Activated CD8-positive, alpha-beta T cell treated with anti-CD3 and anti-CD28 coated beads for 36 hours (primary cell): ENCODE measurements at places on chromosomes 6 and 20.

GRCh38 chr6:31116661-31117385 is 2.2 kb downstream of the PSORS1C1 start:
- DNase-seq: no peak

GRCh38 chr6:30541515-30542403 is 14.5 kb downstream of the GNL1 start:
- DNase-seq: peak; percentile 85

- no peak for DNase-seq
These were observed 77.5 kb upstream of the BEND3 start for GRCh38 chr6:107192830-107193229.

DNA sequence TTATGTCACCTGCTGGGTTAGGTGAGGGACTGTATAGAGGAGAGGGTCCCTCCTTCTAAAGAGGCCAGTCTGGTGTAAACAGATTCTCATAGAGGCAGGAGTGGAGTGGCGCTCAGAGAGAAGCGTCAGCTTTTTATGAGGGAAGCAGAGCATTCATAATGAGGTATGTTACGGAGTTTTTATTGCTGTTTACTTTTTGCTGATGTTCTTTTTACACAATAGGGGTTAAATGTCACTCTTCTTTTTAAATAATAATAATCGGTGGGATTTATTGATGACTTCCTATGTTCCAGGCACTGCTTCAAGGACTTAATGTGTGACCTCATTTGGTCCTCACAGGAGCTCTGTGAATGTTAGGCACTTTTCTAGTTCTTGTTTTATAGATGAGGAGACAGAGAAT is 79.9 kb downstream of the L3MBTL3 start:
- DNase-seq: no peak

GRCh38 chr6:5206920-5207561 is 53.7 kb downstream of the LYRM4 start:
- no peak for DNase-seq

DNA sequence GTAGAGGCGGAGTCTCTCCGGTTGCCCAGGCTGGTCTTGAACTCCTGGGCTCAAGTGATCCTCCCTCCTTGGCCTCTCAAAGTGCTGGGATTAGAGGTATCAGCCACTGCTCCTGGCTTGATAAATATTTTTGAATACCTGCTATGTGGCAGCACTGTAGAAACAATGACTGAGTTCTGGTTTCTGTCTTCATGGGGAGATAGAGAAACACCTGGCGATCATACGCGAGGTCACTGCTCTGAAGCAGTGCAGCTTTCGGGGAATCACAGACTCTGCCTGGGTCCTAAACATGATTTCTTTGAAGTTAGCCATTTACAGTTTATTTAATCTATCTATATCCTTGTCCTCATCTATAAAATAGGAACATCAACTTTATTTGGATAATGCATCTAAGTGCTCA is 31.2 kb downstream of the DOK5 start:
- no peak for DNase-seq

DNA sequence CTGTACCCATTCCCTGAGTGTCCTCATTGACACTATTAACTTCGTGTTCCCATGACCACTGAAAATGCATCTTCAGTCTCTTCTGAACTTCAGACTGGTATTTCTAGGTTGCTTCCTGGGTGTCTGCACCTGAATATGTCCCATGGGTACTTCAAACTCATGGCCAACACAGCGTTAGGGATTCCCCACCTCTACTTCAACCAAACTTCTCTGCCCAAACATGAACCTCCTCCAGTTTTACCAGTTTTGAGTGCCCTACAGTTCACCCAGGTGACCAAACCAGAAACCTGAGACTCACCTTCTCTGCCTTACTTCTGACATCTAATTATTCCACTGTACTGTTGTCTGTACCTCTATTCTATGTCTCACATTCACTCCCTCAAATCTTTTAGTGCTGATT is 99.5 kb upstream of the SUPT3H start:
- DNase-seq: no peak

GRCh38 chr20:45056473-45057173 is 44.3 kb downstream of the KCNS1 start:
- DNase-seq: no peak

DNA sequence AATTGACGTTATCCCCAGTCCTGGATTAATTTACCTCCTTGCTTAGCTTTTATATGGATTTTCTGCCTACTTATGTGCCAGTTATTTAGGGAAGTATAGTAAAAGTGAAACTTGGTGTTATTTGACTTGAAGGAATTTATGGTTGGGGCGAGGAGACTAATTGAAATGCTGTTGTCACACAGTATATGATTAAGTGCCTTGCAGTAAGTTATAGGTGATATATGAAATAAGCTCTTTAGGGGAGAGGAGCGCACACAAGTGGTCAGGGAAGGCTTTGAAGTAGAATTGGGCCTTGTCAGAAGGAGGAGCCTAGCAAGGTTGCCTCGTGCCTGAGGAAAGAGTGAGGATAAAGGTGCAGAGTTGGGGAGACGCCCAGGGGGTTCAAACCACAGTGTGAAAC is 20.5 kb downstream of the NCOA7 start:
- DNase-seq: no peak

DNA sequence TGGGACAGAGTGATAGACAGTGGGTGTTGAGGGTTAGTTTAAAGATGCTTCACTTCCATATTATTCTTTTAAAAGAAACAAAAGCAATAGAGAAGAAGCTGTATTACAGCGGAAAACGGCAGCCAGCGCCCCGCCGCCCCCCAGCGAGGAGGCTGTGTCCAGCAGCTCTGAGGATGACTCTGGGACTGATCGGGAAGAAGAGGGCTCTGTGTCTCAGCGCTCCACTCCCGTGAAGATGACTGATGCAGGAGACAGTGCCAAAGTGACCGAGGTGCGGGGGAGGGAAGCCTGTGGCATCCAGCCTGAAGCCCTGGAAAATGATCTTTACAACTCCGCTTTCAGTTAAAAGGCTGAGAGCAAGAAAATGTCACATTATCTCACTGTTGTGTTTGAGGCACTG is 100.2 kb downstream of the FIG4 start:
- no peak for DNase-seq

DNA sequence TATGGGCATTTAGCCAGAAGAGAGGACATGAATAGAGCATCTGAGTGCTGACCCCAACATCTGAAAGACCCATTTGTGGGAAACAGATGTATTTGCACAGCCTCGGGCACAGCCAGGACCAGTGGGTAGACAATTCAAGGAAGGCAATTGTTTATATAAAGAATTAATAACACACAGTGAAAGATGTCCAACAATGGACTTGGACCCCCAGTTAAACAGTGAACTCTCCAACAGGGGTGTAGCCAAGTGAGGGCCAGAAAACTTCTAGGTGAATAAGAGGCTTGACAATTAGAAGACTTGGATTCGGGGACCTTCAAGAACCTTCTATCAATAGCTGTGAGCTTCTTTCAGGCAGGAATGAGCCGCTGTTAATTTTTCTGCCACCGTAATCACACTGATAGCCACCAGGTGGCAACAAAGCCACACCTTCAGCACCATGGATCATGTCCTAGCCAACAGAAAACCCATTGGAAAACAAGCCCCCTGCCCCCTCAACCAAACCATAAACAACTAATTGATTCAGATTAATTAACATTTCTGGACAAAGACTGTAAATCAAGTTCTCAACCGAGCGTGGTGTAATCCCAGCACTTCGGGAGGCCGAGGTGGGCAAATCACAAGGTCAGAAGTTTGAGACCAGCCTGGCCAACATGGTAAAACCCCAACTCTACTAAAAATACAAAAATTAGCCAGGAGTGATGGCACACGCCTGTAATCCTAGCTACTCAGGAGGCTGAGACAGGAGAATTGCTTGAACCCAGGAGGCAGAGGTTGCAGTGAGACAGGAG is 8.8 kb upstream of the SRSF6 start:
- DNase-seq: peak; percentile 63

DNA sequence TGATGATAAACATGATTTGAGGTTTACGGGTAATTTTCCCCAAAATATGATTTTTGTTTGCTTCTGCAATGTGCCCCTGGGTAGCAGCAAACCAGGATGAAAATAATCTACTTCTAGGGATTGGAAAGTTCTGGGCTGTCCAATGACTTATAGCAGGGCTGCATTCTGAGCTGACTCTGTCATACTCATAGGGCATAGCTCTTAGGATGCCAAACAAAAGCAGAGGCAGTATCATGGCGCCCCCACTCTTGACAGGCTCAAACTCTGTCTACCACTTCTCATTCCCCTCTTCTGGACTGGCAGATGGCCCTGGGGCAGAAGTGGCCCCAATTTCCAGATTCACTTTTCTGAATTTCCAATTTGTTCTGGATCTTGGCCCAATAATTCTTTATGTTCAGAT is 10.3 kb downstream of the SERPINB1 start:
- DNase-seq: no peak
